ENCODE measurements at places on chromosomes 6 and 20. TPM values are rescaled to one million over a fixed set of nuclear protein-coding genes. Genes with fewer than 3 reads are reported as not detected.
A peak's percentile ranks its signal among the peaks of the same experiment; 100 is the strongest.

DNA sequence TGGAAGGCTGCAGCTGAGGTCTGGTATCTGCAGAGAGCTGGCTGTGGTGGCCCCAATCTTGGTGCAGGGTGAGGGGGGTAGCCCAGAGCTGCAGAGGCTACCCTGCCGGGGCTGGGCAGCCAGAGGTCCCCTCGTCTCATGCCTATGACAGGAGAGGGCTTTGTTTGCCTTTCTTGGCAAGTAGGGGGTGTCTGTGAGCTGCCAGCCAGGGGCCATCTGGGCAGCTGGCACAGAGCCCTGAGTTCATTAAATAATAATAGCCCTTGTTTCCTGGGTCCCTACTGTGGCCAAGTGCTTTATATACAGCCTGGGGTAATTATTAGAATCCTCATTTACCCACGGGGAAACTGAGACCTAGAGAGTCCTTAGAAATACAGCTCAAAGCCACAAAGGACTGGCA, 66.6 kb downstream of the EZR start:
- no peak for DNase-seq

Gene RPL7L1
- total RNA-seq: 182 TPM

GRCh38 chr6:112939563-112939962, 592.4 kb downstream of the RFPL4B start:
- DNase-seq: no peak

DNA sequence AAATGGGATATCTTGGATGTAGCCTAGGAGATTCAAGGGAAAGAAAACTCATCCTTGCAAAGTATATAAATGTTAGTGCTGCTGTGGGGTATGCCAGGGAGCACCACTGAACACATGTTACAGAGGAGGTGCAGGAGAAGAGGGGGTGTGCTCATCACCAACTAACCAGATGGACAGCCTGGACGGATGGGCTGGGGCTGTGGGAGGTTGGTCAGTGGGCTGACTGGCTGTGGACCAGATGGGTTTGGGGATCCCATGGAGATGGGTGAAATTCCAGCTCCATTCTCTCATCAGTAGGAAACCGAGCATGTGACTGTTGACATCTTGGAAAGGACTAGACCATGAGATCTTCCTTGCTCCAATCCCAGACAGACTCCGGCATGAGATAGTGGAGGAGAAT, 201.0 kb downstream of the LRFN2 start:
- DNase-seq: peak; percentile 49

Gene MARCKS
- not detected for total RNA-seq

GRCh38 chr20:61391812-61392520, 139.9 kb downstream of the CDH4 start:
- DNase-seq: no peak

GRCh38 chr20:3932681-3933080, 43.5 kb downstream of the PANK2 start:
- peak; percentile 62 for DNase-seq

DNA sequence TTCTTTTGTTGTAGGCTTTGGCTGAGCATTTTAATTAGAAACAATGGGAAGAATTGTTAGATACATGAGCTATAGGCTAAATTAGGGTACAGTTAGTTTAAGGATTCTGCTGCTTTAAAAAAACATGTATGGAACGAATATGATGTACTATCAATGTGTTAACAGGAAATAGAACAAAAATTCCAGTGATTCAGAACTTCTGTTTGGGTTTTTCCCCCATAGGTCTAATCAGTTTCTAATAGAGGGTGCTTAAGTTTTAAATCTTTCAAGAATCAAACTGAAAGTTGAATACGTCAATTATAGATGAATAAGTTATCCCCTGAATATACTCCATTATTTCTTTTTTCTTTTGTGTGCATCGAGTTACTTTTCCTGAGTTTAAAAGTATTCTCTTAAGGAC, 1.9 kb downstream of the TAB2 start:
- DNase-seq: no peak

Gene PNLDC1
- total RNA-seq: 0.97 TPM

- DNase-seq: no peak
Measured at GRCh38 chr6:85866758-85867401, 224.2 kb upstream of the SYNCRIP start.

GRCh38 chr20:10679269-10679668, 5.5 kb upstream of the JAG1 start:
- no peak for DNase-seq

GRCh38 chr6:37897321-37897720, 77.8 kb downstream of the ZFAND3 start:
- DNase-seq: no peak

GRCh38 chr20:53839423-53840176, 230.8 kb downstream of the BCAS1 start:
- peak; percentile 88 for DNase-seq

Gene TAAR5
- total RNA-seq: not detected

- DNase-seq: peak; percentile 68
Measured at GRCh38 chr6:137217801-137218472, 1.2 kb downstream of the IFNGR1 start.

GRCh38 chr20:21028436-21028835, 77.7 kb downstream of the LINC00237 start:
- DNase-seq: no peak

DNA sequence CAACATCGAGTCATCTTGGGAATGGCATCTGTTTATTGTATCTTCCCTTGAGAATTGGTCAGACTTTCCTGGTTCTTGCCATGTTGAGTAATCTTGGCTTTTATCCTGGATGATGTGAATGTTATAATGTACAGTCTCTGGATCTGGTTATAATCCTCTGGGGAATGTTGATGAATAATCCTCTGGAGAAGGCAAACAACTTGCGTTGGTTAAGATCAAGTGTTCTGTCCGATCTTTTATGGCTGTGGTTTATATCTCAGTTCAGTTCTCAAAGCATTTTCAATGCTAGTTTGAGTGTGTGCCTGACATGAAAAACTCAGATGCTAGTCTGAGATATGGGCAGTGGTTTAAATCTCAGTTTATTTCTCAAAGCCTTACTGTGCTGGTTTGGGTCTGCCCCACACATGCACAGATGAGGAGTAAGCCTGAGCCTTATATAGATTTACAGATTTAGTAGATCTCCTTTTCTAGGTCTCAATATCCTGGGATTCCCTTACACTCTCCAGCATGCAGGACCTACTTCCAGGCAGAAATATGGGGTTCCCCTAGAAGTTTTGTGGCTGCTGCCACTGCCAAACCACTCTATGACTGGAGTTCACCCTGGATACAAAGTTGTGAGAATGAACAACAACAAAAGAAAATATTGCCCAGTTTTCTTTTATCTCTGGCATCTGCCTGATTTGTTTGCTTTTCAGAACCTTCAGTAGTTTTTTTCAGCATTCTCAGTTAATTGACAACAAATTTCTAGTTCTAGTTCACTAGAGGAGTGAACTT, 191.8 kb upstream of the MAN1A1 start:
- no peak for DNase-seq

GRCh38 chr6:19788686-19789085, 48.5 kb upstream of the ID4 start:
- no peak for DNase-seq

GRCh38 chr6:138115877-138116660, 8.8 kb upstream of the PERP start:
- DNase-seq: peak; percentile 81

Gene TMEM244
- not detected for total RNA-seq

GRCh38 chr6:48567016-48567415, 456.0 kb upstream of the PTCHD4 start:
- DNase-seq: no peak

- no peak for DNase-seq
Measured at GRCh38 chr6:122902326-122902725, 93.7 kb upstream of the CLVS2 start.

DNA sequence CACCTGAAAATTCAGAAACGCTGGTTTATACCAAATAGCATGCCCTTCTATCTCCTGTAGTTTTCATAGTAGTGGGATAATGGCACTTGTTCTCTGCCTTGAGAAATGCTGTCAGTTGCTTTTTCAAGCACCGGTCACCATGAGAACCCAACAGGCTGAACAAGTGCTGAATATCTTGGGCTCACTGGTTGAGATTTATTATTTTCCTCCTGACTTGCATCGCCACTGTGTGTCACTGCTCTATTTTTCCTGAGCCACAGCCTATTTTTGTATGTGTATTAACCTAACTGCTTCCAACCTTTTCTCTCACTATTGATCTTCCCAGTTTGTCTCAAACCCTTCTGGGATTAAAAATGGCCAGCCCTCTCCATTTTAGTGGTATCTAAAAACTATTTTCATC, 71.9 kb downstream of the OPN5 start:
- no peak for DNase-seq

- DNase-seq: no peak
Measured at GRCh38 chr6:80366051-80366450, 259.6 kb downstream of the BCKDHB start.

DNA sequence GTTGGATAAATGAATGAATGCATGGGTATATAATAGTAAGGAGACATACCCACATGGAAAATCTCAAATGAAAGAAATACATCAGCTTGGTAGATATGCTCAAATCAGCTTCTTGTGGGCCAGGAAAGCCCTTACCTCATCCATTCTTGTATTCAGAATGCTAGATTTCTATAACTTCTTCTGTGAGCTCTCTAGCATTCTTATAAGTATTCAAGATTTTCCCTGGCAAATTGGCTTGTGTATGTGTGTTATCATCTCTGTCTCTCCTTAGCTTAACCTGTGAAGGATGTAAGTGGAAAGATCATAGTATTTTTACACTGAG, 100.8 kb downstream of the OR2B2 start:
- no peak for DNase-seq

- peak; percentile 89 for DNase-seq
Measured at GRCh38 chr6:69232911-69233448, 563.8 kb downstream of the LMBRD1 start.

- no peak for DNase-seq
Measured at GRCh38 chr20:56693217-56693616, 64.1 kb downstream of the TFAP2C start.

Gene TAB2
- 136 TPM for total RNA-seq

GRCh38 chr6:13872681-13873080, 52.1 kb upstream of the RNF182 start:
- DNase-seq: no peak

DNA sequence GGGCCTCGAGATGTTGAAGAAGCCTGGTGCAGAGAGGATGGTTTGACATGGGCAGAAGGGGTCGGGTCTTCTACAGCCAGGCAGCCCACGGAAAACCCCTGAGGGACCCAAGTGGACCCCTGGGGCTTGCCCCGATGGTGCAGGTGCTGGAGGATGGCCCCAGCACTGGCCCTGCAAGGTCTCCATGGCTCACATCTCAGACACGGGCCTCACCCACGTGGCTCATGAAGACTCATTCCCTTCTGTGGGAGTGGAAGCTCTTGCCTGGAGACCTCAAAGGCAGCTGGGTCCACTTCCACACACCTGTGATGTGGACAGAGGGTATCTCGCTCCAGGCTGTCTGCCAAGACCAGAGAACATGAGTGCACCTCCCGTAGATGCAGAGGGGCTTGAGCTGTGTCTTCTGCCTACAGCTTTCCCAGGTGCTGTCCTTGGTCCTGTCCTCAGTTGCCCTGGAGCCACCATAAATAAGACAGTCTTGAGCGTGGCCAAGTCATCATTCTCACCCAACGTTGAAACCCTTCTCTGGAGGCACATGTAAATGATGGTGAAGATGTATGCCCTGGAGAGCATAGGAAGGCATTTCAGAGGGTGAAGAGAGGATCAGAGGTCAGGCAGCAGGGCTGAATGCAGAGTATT, 108.0 kb downstream of the SYNDIG1 start:
- DNase-seq: no peak

DNA sequence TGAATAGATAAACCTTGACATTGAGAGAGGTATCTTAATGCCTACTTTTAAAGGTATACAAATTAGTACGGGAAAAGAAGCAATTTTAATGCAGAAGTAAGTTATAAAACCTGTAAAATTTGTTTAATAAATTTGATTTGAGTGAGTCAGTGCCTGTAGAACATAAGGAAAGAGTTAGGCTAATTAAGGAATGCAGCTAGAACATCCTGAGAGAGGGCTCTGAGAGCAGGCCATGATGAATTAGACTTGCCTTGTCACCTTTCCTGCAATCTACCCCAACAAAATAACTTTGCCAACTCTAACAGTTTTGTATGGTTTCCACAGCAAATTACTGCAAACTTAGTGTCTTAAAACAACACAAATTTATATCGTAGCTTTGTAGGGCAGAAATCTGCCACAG, 700.8 kb downstream of the RFPL4B start:
- DNase-seq: no peak

DNA sequence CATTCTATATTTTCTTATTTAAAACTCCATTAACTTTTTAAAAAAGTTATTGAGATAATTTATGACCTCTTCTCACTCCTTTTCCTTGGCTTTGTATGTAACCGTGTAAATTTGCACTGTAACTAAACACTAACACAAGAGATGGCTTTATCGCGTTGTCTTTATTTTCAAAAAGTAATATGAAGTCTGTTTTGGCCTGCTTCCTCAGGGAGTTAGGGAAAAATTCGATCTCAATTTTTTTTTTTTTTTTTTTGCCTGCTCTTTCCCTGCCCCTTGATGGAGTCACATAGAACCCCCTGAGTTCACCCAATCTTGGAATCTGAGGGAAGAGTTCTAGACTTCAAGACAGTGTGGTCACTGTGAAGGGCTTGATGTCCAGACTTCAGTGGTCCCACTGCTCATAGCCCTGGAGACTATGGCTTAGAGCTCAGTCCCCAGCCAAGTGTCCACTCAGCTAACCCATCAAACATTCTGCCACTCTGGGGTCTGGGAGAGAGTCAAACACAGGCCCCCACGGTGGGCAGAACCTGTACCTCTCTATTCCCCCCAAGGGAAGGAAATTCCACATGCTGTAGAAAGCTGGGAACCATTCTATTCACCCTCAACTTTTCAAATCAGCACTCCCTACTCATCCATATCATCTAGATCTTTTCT, 15.7 kb upstream of the TBC1D22B start:
- no peak for DNase-seq

DNA sequence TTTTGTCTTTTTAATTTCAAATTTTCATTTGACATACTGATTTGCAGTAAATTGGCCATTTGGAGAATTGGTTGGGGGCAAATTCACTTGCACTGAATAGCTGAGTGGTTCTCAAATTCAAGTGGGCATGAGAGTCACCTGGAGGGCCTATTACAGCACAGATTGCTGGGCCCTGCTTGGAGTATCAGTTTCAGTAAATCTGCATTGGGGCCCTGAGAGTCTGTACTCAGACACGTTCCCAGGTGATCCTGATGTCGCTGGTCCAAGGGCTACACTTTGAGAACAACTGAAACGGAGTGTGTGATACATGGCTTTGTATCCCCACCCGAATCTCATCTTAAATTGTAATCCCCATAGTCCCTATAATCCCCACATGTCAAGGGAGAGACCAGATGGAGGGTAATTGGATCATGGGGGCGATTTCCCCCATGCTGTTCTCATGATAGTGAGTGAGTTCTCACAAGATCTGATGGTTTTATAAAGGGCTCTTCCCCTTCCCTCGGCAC, 115.9 kb downstream of the KLHL32 start:
- peak; percentile 43 for DNase-seq

Gene SLA2
- total RNA-seq: 59.6 TPM

Gene MCCD1
- not detected for total RNA-seq

GRCh38 chr6:90406957-90407356, 110.3 kb upstream of the BACH2 start:
- no peak for DNase-seq

DNA sequence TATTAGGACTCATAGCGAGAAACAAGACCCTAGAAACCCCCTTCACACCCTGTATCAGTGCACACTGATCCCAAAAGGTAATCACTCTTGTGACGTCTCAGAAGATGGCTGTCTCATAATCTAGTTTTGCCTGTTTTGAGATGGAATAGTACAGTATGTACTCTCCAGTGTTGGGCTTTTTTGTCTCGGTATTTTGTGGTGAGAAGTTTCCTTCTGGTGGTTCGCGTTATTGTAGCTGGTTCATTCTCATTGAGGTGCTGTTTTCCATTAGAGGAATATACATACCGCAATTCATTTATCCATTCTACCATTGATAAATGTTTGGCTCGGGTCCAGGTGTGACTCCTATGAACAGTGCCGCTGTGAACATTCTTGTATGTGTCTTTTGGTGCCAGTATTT, 27.9 kb upstream of the MAP3K4 start:
- DNase-seq: no peak

Data from activated CD4-positive, alpha-beta T cell treated with anti-CD3 and anti-CD28 coated beads, Interleukin-2, amount 10 ng/mL, durations not matched to agents 24 days and 14 days (primary cell).